ENCODE measurements at places on chromosomes 1 and 21.
A peak's percentile ranks its signal among the peaks of the same experiment; 100 is the strongest.

GRCh38 chr1:933603-933940 lies 9.8 kb downstream of the SAMD11 start:
- no peak for DNase-seq

DNA sequence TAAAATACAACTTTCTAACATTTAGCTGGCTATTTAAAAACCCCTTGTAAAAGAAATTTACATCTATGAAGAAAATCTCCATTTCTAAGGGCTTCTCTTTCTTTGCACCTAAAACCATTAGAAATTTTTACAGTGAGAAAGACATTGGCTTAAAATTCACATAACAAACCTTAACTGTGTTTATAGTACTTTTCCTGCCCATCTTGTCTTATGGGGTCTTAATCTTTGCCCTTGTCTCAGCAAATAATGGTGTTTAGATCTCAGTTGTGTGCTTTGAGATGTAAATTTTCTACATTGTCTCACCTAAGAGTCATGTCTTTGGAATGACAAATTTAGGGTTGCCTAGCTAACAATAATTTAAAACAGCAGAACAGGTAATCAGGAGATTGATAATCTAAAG lies 71.5 kb downstream of the DDAH1 start:
- DNase-seq = no peak

- no peak for DNase-seq
Measured at GRCh38 chr1:151549199-151549598, 9.1 kb downstream of the TUFT1 start.

DNA sequence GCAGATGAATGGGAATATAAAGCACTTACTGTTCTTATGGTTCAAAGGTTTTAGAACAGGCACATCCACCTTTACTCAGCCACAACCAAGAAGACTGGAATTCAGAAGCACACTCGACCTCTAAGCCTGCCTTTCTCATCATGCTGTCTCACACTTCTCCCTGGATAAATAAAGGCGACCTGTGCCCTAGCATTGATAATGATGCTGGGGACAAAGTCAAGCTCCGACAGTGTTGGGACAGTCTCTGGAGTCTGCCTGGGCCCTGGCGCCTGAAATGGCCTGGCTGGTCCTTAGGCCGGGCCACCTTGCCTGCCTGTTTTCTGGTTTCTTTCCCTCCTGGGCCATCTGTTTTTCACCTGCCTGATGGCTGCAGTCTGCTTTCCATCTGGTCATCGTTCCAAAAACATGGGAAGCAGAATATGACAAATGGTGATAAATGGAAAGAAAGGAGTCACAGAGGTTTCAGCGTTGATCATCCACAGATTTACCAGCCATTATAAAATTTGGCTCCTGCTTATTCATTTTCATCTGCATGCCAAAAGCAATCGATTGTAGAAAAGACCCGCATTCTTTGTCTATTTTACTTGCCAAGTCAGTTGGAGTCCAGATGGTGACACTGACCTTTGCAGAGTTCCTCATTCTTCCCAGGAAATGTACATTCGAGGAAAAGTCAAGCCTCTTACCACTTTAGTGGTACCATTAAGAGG lies 91.2 kb upstream of the KCNJ15 start:
- no peak for DNase-seq

DNA sequence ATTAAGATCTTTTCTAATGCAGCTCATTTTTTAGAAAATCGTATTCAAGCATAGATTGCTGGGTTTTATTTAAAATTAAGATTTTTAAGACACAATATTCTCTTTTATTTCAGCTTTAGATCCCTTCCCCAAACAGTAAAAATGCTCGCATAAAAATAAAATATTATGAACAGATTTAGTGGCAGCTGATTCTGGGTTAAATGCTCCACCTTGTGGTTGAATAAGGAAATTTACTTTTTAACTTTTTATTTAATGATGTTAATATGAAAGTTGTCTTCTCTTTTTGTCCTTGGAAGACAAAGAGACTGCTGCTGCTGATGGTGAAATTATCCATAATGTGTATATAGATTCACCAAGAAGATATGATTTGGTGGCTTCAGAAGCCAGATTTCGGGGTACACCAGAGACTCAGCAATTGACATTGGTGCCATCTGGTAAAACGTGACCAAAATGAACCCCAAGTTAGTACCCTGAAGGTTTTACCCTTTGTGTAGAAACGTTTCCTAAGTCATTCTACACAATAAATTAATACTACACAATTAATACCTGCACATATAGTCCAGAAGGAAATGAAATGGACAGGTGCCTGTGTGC lies 128.0 kb downstream of the ADAMTS1 start:
- DNase-seq = no peak

DNA sequence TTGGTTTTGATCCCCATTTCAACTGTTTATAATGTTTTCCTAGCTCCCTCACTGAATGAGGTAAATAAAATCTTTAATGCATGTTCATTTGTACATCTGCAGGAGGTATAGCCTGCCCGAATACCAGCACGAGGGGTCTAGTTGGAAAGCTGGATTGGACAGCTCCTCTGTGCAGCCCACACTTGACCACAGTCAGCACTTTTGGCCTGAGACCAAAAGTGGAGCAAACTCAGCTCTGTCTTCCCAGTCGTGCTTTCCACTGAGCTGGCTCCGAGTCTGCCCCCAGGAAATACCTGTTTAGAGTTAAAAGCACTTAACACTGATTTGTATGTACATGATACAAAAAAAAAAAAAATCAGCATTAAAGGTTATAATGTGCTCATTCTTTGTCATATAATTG lies 224.4 kb downstream of the DSCAM start:
- DNase-seq = no peak

- DNase-seq = no peak
Measured at GRCh38 chr1:68188644-68189340, 43.5 kb downstream of the WLS start.

- DNase-seq = peak; percentile 63
Measured at GRCh38 chr1:207495801-207496792, at the start of gene CR1. Gene CR1 (plus strand): TSS chr1:207496157. CDS start chr1:207496268, 111 bp downstream.

DNA sequence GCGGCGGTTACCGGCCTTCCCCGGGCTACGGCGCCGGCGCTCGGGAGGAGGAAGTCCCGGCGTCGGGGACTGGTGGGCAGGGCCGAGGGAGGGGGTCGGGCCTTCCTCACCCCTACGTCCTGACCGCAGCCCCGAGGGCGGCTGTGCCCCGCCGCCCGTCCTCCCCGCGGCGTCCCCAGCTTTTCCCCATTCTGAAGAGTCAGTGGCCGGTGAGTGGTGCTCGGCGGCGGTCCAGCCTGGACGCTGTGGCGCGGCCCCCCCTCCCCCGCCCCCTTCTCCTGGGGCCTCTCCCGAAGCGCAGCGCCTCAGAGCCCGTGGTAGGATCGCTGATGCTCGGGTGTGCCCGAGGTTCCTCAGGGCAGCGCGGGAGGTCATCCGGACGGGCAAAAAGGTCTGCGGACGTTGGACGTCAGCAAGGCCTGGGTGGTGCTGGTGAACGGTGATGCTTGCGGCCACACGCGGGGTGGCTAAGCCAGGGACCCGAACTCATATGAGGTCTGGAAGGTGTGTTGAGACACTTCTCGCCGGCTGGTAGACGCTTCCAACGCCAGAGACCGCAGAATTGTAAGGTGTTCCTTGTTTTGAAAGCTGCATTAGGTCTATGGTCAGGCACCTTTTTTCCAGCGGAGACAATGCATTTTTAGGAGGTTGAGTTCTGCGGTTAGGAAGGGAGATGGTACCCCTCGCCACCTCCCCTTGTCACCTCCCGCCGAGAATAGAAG lies 725 bp downstream of the SLC25A33 start:
- peak; percentile 54 for DNase-seq

DNA sequence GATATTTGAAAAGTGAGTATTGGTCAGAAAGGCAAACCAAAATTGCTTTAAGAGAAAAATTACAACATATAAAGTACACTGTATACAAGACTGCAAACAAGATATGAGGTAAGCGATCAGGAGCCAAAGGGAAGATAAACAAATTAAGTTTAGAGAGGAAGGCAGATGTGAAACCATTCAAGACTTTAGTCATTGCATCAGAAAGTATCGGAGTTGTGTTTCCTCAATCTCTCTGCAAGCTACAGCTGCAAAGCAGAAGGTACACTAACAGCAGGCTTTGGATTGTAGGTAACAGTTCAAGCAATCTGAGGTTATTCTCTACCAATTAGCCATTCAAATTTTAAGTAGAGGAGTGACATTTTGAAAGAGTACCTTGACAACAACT lies 21.3 kb upstream of the TLCD4 start:
- DNase-seq = no peak

- no peak for DNase-seq
Measured at GRCh38 chr1:52225174-52225573, 83.3 kb downstream of the ZFYVE9 start.

DNA sequence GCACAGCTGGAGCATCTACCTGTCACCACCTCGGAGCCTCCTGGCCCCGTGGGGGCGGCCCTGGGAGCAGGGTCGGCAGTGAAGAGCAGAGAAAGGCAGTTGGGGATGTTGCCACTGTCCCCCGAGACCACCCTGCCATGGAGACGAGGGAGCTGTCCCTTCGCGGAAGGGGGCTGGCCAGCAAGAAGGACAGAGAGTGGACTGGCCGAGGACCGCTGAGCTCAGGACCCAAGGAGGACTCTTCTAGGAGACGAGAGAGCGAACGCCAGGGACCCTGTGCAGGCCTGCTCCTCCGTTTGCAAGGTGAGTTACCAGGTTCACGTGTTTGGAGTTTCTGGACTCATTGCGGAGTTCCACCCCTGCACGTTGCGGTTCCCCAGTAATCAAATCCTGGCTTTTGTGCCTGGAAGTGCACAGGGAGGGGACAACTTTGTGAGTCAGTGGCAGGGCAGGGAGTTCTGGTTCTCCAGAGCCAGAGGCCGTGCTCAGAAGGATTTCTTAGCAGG lies 5.6 kb upstream of the POFUT2 start:
- DNase-seq = peak; percentile 33

- DNase-seq = no peak
Measured at GRCh38 chr1:240107058-240107684, 15.5 kb downstream of the FMN2 start.

DNA sequence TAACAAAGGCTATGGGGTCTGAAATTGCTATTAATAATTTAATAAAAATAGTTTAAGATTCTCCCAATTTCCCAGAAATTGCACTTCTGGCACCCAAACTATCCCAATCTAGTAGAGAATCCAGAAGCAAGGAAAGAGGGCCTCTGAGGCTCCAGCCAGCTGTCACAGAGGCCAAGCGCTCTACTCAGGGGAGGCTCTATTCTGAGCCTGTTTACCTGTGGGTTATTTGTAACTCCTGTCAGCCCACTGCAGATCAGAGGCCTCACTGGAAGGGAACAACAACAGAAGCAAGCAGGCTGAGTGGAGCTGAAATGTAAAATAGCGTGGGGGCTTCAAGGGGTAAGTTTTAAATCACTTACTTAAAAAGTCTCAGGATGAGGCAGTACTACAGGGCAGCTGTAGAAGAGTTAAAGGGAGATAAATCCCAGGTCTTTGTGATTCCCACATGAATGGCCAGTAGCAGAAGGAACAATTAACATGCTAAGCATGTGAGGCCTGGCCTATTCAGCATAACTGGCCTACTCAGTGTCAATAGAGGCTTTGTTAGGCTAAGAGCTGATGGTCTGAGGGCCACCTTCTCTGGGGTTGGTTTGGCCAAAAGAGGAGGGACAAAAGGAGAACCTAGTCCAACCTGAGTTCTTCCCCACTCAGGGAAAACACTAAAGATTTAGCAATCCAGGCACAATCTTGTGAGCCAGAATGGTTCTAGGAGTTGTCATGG lies 12.8 kb downstream of the ZNF687 start:
- DNase-seq = no peak

DNA sequence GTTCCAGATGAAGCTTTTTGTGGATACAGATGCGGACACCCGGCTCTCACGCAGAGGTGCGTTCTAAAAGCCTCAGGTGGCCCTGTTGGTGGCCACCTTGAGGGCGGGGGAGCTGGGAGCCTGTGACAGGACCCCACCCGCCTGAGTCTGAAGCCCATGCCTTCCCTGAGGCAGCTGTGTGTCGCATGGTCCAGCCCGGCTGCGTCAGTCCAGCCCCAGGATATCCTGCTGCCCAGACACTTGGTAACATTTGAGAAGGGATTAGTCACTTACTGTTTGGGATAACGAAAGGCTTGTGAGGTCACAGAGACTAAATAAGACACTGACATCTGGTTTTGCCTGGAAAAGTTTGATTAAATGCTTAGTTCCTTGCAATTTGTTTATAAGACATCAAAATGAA lies 68.9 kb downstream of the UCK2 start:
- no peak for DNase-seq

- DNase-seq = no peak
Measured at GRCh38 chr1:233238884-233239431, 56.6 kb downstream of the PCNX2 start.

DNA sequence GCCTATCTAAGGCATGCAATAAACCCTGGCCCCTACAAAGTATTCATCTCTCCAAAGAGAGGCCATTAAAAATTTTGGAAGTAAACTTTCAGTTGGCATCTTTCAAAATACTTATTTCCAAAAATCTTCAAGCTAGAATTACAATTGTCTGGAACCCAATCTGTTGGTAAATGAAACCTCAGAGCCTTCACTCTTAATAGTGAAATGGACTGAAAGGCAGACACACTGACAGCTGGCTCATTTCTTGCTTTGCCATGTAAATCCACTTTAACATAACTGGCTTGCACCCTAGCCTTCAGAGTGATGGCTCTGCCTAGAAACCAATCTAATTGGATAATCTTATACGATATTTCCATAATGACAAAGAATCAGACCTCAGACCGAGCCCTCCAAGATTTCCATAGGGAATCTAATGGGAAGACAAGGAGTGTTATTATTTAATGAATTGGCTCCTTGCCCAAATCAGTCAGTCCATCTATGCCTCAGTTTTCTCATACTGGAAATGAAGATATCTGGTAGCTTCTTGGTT lies 9.2 kb upstream of the PALMD start:
- no peak for DNase-seq

DNA sequence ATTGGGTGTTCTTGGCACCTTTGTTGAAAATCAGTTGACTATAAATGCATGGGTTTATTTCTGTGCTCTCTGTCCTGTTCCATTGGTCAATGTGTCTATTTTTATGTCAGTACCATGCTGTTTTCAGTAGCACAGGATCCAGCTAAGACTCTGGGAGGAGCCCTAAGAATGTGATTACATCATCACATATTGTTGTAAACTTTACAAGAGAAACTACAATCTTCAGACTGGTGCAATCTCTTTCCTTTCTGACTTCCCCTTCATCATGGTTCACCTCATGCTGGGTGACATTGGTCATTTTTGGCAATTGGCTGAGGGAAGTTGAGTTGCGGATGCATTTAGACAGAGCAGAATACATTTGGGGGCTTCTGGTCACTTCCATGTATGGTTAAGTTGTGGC lies 88.4 kb downstream of the C21orf91 start:
- no peak for DNase-seq

GRCh38 chr1:68506386-68506785 lies 9.5 kb upstream of the DEPDC1 start:
- no peak for DNase-seq

DNA sequence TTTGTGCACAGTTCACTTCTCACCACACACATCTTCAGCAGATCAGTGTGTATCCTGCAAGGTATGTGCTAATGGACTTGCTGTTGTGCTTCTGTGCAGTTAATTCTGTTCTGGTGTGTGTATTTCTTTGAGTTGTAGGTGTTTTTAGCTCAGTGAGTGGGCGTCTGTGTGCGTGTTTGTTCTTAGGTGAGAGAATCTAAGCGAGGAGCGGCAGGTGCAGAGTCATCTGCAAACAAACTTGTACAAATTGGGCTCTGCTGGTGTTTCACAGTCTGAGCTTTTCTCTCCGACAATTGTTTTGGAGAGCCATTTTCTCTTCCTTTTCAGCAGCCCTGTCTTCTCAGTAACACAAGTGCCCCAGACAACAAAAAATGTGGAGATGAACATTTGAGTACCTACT lies 43.6 kb downstream of the ACP6 start:
- DNase-seq = no peak

Measured in liver (tissue), 10 donors.